Dorsolateral prefrontal cortex (tissue), 122 donors: ENCODE measurements at places on chromosomes 12 and 14. TPM values are rescaled to one million over a fixed set of nuclear protein-coding genes. Genes with fewer than 3 reads are reported as not detected.

DNA sequence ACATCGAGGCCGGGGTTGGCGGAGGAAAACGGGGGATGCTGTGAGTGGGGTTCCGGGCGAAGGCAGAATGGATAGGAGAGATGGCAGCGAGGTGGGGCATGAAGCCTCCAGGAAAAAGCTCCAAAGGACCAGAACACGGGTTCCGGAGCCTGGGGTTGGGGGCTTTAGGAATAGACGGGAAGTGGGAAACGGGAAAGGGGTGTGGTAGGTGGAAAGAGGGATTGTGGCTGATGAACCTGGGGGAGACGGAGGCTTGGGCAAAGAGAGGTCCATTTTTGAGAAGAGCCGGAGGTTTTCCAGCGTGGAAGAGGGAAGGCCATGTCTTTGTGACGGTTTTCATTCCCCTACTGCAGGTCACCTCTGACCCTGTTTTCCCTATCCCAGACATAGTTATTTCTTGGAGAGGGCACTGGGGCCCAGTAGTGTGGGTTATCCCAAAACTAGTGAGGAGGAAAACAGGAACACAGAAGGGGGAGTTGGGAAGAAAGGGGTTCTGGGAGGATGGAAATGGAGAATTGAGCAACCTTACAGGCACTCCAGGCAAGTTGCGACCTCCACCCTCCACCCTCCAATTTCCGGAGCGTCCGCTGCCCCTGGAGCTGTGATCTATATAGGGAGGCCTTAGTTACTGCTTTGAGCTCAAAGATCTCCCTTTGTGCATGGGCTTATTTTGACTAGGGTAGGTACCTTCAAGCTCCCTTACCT lies 1.1 kb downstream of the ATN1 start:
- no peak for DNase-seq

DNA sequence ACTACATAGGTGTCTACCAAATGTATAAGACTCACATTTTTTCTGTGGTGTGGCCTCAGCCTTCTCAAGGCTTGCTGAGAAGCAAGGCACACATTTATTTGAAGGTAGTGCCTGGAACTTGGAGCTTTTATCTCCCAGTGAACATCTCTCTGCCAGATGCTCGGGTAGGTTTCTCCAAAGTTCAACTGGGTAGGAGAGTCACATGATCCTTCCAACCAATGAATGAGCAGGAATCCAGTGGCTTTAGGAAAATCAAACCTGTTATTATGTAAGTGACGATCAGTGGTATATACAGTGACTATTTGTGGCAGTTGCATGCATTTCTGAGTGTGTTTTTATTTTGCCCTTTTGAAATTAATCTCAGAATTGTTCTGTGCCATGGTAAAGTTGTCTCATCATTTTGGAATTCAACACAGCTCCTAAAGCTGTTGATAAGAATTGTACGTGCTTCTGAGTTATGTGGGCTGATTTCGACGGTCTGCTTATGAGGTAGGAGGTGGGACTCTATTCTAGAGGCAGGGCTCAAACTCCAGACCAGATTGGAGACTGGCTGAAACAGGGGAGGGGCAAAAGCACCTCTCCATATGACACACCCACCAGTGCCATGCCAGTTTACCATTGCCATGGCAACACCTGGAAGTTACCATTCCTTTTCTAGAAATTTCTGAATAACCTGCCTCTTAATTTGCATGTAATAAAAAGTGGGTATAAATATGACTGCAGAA lies 57.6 kb downstream of the EID3 start:
- no peak for DNase-seq

GRCh38 chr14:33990790-33991189 lies 39.9 kb upstream of the EGLN3 start:
- DNase-seq = no peak

- DNase-seq = no peak
Measured at GRCh38 chr14:63726499-63726898, 1.4 kb downstream of the SGPP1 start.

- DNase-seq = no peak
Measured at GRCh38 chr12:99259040-99259934, 388.3 kb upstream of the GARIN6 start.

DNA sequence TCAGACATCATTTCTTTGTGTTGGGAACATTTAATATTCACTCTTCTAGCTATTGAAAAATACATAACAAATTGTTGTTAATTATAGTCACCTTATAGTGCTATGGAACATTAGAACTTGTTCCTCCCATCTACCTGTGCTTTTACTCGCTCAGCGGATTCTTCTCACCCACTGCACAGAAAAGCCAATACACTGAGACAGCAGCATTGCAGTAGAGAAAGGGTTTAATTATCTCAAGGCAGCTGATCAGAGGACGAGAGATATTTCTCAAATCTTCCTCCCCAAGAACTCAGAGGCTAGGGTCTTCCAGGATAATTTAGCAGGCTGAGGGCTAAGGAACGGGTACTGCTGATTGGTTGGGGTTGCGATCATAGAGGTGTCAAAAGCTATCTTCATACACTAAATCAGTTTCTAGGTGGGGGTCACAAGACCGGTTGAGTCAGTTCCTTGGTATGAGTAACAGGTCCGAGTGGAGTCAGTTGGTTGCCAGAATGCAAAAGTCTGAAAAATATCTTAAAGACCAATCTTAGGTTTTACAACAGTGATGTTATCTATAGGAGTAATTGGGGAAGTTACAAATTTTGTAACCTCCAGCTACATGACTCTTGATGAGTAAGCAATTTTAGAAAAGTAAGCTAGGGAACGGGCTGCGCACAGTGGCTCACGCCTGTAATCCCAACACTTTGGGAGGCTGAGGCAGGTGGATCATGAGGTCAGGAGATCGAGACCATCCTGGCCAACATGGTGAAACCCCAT lies 173.1 kb downstream of the FBXL14 start:
- DNase-seq = no peak

DNA sequence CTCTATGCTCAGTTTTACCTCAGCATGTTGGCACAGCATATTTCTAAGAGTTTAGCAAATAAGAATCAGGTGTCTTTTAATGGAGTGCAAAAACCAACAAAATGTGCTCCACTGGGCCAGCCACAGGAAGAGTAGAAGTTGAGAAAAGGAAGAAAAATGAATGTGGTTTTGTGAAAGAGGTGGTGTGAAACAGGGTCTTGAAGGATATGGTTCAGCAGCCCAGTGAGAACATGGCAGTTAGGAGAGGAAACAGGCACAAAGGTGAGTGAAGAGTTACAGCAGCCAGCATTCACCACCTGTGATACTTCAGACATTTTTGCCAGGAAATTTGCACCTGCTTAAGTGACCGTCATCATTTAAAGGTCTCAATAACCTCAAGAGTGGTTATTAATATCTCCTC lies 2.4 kb downstream of the STAB2 start:
- DNase-seq = no peak

DNA sequence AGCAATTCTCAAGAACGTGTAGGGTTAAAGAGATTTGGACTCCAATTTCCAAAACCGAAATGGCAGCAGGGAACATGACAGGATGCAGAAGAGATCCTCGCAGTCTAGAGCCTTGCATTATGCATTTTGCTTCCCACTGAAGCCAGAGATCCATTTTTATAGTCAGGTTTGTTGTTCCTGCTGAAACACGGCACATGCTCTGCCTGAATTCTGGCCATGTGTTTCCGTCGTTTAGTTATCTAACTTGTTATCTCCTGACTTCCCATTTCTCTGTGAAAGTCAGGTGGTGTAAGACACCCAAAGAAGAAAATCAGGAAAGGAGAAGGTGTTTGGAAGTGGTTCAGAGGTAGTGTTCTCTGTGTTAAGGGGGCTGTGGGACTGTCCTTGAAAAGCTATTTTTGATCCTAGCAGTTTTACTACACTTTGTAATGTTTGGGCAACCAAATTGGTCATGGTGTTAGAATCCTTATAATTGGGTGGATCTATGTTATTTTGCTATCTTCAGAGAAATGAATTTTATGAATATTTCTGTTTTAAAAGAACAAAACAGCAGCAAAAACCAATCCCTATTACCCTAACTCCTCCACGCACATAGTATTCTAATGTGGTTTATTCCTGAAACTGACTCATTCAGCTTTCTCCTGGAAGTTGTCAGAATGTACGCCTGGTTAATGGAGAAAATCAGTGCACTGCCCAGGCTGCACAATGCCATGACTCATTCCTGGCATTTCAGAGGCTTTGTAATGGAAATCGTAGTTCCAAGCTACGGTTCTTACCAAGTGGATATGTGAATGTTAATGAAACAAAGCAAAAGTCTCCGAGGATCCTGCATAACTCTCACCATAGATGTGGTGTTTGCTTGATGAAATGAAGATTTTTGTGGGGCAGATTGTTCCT lies 110.1 kb downstream of the SAMD4A start:
- DNase-seq = peak; percentile 64

- DNase-seq = no peak
Measured at GRCh38 chr12:6863586-6864321, 3.6 kb upstream of the TPI1 start.

DNA sequence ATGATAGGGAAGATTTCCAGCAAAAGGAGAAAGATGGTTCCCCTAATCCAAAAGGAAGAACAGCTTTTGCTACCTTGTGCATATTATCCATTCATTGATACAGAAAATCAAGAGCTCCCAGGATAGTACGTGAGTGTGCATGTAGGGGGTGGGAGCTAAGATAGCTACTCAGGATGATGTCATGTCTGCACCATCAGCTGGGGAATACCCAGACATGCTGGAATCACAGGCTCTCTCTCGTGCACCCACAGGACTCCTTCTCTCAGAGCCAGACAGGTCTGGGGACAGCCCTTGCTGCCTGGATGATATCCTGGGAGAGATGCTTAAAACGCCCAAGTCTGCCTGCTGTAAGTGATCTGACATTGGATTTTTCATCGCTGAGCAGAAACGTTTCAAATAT lies 38.9 kb downstream of the FOXN3 start:
- peak; percentile 54 for DNase-seq

- DNase-seq = no peak
Measured at GRCh38 chr12:90120627-90121026, 412.0 kb upstream of the ATP2B1 start.

- no peak for DNase-seq
Measured at GRCh38 chr12:70043490-70044138, 199.6 kb upstream of the CNOT2 start.

DNA sequence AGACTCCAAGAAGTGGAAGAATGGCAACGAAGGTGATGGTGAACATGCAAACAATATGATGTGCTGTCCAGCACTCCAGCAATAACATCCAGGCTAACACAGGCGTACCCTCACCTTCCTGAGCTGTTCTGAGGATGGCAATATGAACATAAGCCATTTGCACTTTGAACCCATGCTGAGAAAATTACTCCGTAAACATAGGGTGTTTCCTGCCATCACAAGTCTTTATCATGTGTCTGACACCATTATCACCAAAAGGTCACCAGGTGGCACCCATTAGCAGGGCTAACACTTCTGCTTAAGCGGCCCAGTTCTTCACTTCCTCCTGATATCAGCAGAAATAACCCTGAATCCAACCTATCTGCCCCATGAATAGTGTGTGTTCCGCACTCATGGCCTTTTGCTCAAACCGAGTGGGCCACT lies 482.8 kb downstream of the MED13L start:
- no peak for DNase-seq

DNA sequence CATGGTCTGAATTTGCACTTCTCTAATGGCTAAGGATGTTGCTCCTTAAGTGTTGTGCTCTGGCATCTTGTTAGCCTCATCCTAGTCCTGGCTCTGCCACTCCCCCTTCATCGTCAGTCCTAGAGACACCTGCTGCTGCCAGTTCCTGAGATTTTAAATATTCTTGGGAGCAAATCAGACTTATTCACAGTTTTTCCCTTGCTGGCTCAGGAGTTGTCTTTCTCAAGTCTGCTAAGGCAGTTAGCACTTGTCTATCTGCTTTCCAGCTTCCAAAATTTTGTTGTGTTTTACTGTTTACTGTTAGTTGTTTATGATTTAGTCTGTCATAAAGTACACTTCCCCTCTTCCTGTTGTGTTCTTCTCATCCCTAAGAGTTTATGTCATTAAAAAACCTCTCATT lies 201.0 kb downstream of the KIF26A start:
- DNase-seq = no peak

DNA sequence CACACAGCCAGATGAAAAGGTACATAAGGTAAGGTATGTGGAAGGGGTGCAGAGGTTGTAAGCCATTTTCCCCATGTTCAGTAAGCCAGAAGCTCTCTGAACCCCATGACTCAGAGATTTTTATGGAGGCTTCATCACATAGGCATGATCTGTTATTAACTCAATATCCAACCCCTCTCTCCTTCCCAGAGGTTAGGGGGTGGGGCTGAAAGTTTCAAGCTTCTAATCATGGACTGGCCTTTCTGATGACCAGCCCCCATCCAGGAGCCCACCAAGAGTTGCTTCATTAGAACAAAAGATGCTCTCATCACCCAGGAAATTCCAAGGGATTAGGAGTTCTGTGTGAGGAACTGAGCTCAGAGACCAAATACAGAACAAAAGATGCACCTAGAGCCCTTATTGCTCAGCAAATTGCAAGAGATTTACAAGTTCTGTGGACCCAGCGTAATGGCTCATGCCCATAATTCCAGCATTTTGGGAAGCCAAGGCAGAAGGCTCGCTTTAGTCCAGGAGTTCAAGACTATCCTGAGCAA lies 103.2 kb upstream of the DAAM1 start:
- DNase-seq = no peak

DNA sequence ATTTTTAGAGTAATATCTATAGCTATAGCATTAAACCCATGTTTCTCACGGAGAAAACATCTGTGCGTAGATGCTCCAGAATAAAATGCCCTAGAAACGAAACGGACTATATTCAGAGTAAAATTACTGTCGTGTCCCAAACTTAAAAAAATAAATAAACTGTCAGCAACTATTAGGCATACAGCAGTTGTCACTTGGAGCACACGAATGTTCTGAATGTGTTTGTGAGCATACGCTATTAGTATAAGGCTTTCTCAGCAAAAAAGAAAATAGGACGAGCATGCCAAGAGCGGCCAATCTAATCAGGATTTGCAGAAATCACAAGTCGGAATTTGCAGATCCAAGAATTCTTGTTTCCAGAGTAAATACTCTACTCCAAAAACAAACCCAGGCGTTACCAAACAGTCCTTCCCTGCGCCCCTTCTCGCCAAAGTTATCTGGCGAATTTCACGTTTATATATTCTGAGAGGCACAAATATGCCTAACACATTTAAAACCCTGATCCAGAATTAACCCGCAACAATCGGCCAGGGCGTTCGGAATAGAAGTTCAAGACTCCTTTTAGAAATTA lies 836 bp downstream of the PTPN21 start:
- no peak for DNase-seq

GRCh38 chr12:42741091-42741490 lies 151.5 kb upstream of the PRICKLE1 start:
- DNase-seq = no peak

The TSPAN19 gene
- 2.9 TPM for total RNA-seq

The ENDOU gene
- 2.2 TPM for total RNA-seq

The NKX2-1 gene
- not detected for total RNA-seq

The SLC22A17 gene
- 511 TPM for total RNA-seq

The SMIM41 gene
- 0.73 TPM for total RNA-seq

The IRF2BPL gene
- 39.8 TPM for total RNA-seq

The CLEC1A gene
- total RNA-seq = 0.90 TPM

The PAPLN gene
- total RNA-seq = 41.8 TPM
